ENCODE measurements at places on chromosomes 13 and 19.

- DNase-seq: no peak
These were observed 2.2 kb downstream of the ZNF100 start for GRCh38 chr19:21765151-21765550.

DNA sequence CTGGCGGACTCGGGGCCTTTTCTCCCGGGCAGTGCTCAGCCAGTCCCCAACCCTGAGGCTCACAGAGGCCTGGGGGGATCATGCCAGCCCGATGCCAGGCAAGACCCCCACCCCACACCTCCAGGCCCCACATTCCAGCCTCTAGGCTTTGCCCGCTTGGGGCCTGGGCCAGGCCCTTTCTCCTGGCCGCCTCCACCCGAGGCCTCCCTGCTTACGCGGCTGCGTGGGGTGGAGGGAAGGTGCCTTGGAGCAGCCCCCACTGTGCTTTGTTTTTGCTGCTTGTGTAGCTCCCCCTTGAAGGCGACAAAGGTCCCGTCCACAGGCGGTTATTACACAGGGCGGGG is 38.4 kb downstream of the SMIM24 start:
- no peak for DNase-seq

GRCh38 chr13:84661718-84662117 is 779.4 kb upstream of the SLITRK1 start:
- DNase-seq: no peak

GRCh38 chr19:34256835-34257558 is 2.6 kb downstream of the GARRE1 start:
- no peak for DNase-seq

DNA sequence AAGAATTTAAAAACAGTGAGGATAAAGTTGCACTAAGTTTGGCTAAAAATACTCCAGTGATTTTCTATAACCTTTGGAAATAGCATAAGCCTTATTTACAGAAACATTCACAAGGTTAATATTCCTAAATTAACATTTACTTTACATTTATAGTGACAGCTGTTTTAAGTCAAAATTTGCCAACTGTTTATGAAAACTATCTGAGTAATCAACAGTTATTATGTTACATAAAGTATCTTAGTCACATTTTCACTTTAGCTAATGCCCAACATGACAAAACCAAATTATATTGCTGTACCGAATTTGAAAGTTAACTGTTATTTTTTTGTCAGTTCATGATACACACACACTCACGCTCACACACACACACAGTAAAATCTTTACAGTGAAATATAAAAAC is 1.2 kb downstream of the TNFRSF19 start:
- DNase-seq: no peak

DNA sequence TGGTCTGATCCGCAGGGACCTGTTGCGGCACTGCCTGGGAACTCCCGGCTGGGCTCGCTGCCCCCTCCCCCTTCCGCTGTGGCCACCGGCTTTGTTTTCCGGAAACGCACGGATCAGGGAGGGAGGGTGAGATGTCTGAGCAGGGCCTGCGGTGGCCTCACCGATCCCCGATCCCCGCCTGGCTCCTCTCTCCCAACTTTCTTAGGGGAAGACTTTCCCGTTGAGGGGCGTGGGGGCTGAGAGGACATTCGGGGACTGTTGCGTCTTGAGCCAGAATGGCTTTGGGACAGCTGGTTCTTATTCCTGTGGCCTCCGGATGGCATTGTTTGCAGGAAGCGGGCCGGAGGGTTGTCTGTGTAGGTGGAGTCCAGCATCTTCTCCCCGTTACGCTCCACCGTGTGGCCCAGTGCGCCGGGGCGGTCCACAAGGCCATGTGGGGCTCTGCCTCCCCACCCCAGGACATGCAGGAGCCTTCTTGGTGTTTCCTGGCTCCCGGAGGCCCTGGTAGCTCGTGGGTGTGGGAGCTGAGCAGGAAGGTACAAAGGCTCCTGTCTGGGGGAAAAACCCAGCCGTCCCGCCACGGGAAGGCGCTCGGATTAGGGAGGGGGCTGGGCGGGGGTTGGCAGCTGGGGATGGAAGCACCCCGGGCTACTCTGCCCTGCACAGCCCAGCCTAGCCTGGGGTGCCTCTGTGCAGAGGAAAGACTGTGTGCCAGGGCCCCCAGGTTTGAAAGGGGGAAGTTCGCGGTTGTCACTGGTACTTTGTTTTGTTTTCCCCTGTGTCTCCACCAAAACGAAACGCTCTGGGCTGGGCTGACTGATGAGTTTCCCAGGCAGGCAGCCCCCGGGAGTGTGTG is 1.3 kb downstream of the CSNK1G2 start:
- DNase-seq: peak; percentile 50

DNA sequence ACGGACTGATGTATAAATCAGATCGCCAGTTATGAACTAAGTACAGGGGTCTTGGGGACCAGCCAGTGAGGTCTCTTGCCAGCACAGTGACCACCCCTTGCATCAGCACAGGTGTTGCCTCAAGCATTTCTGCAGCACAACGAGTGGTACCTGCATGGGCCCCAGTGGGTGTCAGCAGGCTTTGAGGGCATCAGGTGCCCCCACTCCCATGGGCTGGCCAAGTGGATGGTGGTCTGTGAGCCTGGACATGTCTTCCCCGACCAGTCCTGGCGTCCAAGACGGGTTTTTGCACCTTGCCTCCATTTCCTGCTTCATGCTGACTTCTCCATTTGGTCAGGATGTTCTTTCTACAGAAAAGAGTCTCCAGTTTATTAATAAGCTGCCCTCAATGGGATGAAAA is 22.4 kb upstream of the ARHGEF7 start:
- no peak for DNase-seq
